ENCODE measurements at places on chromosomes 6 and 20.

DNA sequence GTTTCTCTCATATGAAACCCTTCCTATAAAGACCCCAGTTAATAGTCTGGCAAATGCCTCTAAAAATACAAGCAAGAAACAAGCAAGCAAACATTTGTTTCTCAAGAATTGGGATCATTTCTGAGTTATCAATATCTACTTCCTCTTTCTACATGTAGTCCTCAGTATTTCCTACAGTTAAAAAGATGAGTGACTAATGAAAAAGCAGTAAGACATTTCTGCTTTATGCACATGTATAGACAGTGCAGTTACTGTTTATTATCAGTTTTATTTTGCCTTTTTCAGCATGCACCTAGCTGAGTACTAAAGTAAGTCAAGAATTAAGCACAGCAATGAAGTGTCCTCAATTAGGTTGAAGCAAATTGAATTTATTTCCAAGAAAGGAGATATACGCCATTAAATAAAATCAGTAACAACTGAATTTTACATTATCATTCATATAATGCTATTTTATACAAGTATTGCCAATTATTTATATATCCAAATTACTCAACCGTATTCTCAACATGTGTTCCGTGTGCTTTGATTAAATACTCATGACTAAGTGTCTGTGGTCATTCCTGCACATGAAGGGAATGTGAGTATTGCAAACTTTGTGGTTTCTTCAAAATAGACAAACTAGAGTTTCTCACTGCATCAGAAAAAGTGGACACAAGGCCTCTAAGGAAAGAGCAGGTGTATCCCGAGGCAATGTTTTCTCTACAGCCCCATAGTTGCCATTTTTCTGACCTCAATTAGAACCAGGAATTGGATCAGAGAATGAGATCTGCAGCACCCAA, 159.3 kb upstream of the MARCKS start:
- no peak for DNase-seq

GRCh38 chr6:75603106-75603420, 1.4 kb downstream of the SENP6 start:
- no peak for DNase-seq

DNA sequence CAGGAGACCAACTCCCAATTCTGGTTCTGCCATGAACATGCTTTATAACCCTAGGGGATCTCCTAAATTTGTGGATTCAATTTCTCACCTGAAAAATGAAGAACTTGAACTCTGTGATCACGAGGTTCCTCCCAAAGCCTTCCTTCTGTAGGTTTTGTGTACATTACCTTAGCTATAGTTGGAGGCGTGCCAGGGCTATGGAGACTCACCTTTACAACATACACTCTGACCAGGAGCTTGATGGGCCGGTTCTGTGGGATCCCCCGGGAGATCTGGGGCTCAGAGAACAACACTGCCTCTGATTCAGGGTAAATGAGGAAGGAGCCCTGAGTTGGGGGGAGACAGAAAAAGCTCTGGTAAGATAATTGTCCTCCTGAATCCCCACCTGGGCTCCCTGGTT, 34.1 kb downstream of the ERGIC3 start:
- DNase-seq, result no peak

GRCh38 chr6:110938171-110938570, 20.3 kb upstream of the GTF3C6 start:
- no peak for DNase-seq

- DNase-seq, result peak; percentile 82
Observed at GRCh38 chr6:42661540-42662153, 60.8 kb downstream of the PRPH2 start.

- DNase-seq, result peak; percentile 11
Observed at GRCh38 chr6:7142918-7143475, 35.2 kb downstream of the RREB1 start.

GRCh38 chr6:28648035-28648877, 122.6 kb downstream of the GPX5 start:
- DNase-seq, result peak; percentile 61

DNA sequence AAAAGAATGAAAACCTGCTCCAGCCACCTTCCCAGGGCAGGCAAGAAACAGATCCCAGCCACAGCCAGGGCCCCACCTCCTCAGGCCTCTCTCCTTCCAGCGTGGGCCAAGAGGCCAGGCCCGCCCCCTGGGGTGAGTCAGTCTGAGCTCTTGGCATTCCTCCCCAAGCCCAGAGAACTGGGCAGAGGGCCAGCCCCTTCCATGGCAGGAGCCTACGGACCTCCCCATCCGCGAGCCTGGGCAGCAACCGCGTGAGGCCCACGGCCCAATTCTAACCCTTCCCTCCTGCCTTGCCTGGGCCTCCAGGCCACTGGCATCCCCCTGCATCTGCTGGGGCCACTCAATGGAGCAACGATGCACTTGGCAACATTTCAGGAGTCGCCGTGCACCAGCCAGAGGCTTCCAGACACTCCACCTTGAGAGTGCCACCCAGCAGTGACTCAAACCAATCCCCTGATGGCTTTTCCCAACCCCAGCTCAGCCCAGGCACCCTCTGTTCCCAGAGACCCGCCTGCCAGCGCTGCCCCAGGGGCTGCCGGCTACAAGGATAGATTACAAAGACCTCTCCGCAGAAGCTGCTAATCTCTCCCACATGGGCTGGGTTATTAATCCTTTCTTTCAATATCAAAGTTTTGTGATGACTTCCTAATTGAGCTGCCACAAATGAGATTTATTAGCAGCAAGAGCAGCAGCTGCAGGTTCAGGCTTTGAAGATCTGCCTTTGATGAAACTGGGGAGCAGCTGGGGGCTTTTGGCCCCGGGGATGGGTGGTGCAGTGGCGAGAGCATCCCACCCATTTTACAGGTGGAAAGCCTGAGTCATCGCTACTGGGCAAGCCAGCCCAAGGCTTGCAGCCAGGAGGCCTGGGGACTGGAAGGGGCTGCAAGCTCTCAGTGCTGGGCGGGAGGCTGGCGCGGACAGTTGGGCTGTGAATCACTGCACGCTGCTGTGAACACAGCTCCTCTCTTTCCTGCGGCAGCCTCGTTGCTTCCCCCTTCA, 85.7 kb downstream of the NFATC2 start:
- no peak for DNase-seq

GRCh38 chr6:34056305-34057108, 89.4 kb downstream of the GRM4 start:
- no peak for DNase-seq

GRCh38 chr6:148445620-148446019, 103.0 kb downstream of the SASH1 start:
- no peak for DNase-seq

DNA sequence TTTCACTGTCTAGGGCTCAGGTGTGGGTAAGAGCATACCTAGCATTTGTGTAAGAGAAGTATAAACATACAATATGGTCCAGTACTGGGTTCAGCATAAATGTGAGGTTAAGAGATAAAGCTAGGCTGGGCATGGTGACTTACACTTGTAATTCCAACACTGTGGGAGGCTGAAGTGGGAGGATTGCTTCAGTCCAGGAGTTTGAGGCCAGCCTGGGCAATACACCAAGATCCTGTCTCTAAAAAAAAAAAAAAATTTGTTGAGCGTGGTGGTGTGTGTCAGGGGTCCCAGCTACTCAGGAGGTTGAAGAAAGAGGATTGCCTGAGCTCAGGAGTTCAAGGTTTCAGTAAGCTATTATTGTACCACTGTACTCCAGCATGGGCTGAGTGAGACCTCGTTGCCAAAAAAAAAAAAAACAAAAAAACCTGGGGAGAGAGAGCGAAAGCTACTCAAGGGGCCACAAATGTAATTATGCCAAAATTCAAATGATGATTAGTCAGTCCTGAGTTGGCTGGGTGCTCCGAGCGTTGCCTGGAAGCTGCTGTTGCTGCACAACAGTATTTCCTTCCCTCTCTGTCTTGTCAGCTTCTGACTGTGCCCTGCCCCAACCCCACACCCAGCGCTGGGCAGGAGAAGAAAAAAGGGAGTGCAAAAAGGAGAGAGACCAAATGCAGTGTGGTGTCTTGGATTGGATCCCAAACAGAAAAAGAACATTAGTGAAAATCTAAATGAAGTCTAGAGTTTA, 24.0 kb downstream of the CMTR1 start:
- no peak for DNase-seq

- DNase-seq, result peak; percentile 43
Observed at GRCh38 chr20:17610566-17611289, 40.9 kb downstream of the DSTN start.

GRCh38 chr6:153424719-153425400, 293.8 kb upstream of the RGS17 start:
- DNase-seq, result no peak

DNA sequence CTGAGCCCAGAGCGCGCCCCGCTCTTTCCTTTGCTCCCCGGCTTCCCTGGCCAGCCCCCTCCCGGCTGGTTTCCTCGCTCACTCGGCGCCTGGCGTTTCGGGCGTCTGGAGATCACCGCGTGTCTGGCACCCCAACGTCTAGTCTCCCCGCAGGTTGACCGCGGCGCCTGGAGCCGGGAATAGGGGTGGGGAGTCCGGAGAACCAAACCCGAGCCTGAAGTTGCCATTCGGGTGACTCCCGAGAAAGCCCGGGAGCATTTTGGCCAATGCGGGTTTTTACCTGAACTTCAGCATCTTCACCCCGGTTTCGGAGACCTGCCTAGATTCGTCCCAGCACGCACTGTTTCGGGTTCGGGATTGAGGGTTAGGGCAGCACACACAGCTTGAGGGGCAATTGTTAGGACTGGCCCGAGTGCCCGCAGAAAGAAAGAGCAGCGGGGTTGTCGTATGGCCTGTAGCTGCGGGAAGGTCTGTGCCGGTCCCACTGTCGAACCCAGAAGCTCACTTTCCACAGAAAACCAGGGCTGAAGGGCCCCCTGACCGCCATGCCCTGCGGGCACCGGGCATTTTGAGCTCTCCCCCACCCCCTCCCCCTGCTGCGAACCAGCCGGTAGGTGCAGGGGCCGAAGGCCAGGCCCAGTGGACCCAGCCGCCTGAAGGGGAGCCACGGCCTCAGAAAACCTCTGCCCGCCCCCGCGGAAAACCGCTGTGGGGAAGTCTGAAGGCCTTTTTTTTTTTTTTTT, 2.1 kb downstream of the FOXP4 start:
- peak; percentile 75 for DNase-seq

DNA sequence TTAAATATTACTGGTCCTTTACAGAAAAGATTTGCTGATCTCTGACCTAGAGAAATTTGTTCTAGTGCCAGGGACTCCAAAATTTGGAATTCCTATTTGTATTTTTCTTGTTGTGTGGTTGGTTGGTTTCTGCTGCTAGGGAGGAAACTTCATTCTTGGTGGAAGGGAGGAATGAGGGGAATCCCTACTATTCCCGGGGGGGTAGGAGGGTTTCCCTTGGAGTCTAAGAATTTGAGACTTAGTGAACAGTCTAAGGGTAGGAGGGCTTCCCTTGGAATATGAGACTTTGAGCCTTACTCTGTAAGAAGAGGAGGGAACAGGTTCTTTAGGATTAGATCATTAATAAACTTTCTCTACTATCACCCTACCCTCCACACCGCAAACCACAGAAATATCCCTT, 67.1 kb upstream of the ADGRF1 start:
- no peak for DNase-seq

- no peak for DNase-seq
Observed at GRCh38 chr6:100305209-100305869, 159.4 kb downstream of the SIM1 start.

- no peak for DNase-seq
Observed at GRCh38 chr6:159056003-159056402, 11.2 kb upstream of the TAGAP start.

DNA sequence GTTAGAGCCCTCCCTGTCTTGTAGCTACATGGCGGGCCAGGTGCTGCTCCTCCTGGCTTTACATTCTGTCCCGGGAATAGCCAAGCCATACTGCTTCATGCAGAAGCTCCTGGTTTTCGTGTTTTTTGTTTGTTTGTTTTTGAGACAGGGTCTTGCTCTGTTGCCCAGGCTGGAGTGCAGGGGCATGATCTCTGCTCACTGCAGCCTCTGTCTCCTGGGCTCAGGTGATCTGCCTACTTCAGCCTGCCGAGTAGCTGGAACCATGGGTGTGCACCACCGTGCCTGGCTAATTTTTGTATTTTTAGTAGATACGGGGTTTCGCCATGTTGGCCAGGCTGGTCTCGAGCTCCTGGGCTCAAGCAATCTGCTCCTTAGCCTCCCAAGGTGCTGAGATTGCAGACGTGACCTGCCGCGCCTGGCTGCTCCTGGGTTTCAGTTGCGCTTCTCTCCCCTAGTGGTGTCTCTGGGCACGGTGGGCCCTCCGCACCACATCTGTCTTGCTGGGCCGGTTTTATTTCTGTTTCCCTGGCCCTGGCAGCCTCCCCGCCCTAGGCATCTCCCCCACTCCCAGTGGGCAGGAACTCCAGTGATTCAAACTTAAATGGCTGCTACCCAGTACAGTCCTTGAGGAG, 12.9 kb downstream of the CDYL start:
- no peak for DNase-seq

- no peak for DNase-seq
Observed at GRCh38 chr20:32979201-32979998, 24.8 kb downstream of the SUN5 start.

DNA sequence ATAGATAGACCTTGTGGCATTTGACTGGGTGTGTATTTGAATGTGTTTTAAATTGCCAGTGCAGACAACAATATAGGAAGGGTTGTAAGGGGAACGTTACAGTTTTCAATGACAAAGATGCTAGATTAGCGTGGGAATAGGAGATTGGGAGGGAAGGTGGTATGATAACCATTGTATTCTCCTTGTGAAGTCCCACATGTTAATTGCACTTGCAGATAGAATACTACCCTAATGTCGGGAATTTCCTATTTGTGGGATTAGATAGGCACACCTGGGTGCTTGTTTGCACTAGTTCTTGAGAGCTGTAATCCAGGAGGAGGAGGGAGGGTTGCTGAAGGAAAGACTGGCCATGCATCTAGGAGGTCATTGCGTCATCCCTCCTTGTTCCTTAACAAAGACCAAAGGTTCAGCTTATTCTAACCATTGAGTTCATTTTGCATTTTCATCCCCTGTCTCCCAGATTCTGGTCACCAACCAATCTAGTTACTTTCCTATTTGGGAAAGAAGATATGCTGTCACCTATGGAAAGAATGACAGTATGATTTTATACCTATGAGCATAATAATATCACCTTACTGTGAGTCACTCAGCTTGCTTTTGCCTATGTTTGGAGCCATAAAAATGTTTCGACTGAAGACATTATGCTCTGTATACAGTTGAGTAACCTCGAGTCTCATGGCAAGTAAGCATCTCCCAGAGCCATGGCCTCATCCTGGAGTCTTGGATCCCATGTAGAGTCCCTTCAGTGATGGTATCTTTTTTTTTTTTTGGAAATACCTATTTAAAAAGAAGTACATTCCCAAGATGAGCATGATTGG, 201.5 kb downstream of the DTNBP1 start:
- DNase-seq, result no peak
